ENCODE measurements at places on chromosomes 13 and 19. TPM values are rescaled to one million over a fixed set of nuclear protein-coding genes. Genes with fewer than 3 reads are reported as not detected.

The NLRP11 gene
- 0.75 TPM for total RNA-seq

The IPO5 gene
- 149 TPM for total RNA-seq

The TINCR gene
- total RNA-seq = 0.24 TPM

The ZNF90 gene
- 8.6 TPM for total RNA-seq

The ABHD17A gene
- 73.1 TPM for total RNA-seq

The MAMSTR gene
- not detected for total RNA-seq

The B3GNT8 gene
- total RNA-seq = not detected

The MAP4K1 gene
- 1.3 TPM for total RNA-seq

The ZSCAN4 gene
- total RNA-seq = not detected

The MAST3 gene
- total RNA-seq = 3.5 TPM

The ZNF574 gene
- total RNA-seq = 15.3 TPM

The ZNF813 gene
- total RNA-seq = 1.8 TPM

The IRF2BP1 gene
- total RNA-seq = 67.2 TPM

The LGI4 gene
- 0.64 TPM for total RNA-seq

The TNFSF9 gene
- total RNA-seq = 12.5 TPM

The FFAR1 gene
- total RNA-seq = 0.16 TPM

The LENG9 gene
- 12.7 TPM for total RNA-seq

The HIPK4 gene
- not detected for total RNA-seq

The ZNF441 gene
- total RNA-seq = 6.3 TPM

The CD22 gene
- 8.2 TPM for total RNA-seq

The FCAR gene
- total RNA-seq = not detected

The CEACAM19 gene
- total RNA-seq = 1.9 TPM

The LRG1 gene
- not detected for total RNA-seq

The DCUN1D2 gene
- 15.0 TPM for total RNA-seq

The IL11 gene
- total RNA-seq = 27.7 TPM

The ZNF682 gene
- total RNA-seq = 9.9 TPM

The ANGPTL4 gene
- 2.8 TPM for total RNA-seq

The ZNF738 gene
- total RNA-seq = 21.9 TPM

The SMAD9 gene
- total RNA-seq = 0.49 TPM

The LHB gene
- total RNA-seq = 1.3 TPM

All from A375 (cell line).